CD4-positive, alpha-beta T cell treated with Interferon gamma for 1 hour (primary cell): ENCODE measurements at places on chromosomes 11 and 22.

DNA sequence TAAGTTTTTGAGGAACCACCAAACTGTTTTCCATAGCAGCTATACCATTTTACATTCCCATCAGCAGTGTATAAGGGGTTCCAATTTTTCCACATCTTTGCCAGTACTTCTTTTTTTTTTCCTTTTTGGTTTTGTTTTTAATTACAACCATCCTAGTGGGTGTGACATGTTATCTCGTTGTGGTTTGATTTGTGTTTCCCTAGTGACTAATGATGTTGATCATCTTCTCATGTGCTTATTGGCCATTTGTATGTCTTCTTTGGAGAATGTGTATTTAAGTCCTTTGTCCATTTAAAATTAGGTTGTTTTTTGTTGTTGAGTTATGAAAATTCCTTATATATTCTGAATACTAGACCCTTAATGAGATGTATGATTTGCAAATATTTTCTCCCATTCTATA, 59.3 kb downstream of the STIM1 start:
- no peak for DNase-seq

- DNase-seq, result no peak
Observed at GRCh38 chr11:130553306-130553705, 104.9 kb downstream of the ADAMTS15 start.

- DNase-seq, result no peak
Observed at GRCh38 chr22:29948385-29948769, 65.4 kb downstream of the MTMR3 start.

DNA sequence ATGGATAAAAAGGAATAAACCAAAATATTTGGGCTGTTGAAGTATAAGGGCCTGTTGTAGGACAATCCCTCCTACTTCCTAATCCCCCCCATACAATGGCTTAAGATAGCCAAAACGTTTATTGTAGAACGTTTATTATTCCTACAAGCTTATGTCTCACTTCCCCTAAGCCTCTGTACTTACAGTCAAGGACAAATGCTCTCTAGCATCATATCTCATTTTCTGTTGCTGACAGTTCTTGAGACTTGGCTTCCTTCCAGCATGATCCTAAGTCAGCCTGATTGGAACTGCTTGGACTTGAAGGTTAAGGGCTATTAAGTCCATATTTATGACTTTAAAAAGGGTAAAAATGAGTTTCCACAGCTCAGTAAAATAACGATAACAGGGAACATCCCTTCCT, 8.8 kb downstream of the MISFA start:
- no peak for DNase-seq

GRCh38 chr11:84673753-84674152, 953.4 kb downstream of the DLG2 start:
- no peak for DNase-seq

- no peak for DNase-seq
Observed at GRCh38 chr11:30203850-30204249, 27.0 kb upstream of the FSHB start.

DNA sequence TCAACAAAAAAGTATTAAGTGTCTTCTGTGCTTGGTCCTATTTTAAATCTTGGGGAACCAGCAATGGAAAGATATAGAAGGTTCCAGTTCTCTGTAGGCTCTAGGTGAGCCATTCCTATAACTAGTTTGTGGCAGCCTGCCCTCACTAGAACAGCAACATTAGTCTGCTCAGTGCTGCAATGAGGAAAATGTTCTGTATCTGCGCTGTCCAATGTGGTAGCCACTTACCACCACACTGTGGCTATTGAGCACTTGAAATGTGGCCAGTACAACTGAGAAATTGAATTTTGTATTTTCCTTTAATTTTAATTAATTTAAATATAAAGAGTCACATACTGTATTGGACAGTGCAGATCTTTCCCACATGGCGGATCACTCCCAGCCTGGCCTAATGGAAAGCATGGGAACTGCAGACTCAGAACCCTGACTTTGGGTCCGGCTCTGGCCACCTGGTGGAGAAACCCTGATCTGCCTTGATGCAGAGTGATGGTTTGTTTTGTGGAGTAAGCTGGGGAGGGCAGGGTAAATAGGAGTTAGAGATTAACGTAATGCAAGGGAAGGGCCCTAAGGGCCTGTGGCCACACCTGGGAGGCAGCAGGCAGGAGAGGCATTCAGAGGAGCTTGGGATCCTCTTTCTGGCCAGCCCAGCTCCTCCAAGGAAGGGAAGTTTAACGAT, 101.0 kb downstream of the ME3 start:
- no peak for DNase-seq

- no peak for DNase-seq
Observed at GRCh38 chr11:57239348-57239747, 2.3 kb upstream of the APLNR start.

DNA sequence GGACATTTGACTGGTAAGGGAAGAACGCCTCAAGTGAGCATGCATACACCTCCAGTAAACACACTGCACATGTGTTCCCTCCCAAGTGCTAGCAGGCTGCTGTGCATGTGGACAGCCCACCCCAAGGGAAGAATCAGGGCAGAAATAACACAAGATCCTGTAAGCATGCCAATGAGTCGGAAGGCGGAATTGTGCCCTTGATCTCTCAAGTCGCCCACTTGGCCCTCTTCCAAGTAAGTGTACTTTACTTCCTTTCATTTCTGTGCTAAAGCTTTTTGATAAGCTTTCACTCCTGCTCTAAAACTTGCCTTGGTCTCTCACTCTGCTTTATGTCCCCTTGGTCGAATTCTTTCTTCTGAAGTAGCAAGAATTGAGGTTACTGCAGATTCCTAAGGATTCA, 139.6 kb downstream of the TRPC6 start:
- no peak for DNase-seq

GRCh38 chr11:47509077-47509536, 43.8 kb downstream of the CELF1 start:
- no peak for DNase-seq

DNA sequence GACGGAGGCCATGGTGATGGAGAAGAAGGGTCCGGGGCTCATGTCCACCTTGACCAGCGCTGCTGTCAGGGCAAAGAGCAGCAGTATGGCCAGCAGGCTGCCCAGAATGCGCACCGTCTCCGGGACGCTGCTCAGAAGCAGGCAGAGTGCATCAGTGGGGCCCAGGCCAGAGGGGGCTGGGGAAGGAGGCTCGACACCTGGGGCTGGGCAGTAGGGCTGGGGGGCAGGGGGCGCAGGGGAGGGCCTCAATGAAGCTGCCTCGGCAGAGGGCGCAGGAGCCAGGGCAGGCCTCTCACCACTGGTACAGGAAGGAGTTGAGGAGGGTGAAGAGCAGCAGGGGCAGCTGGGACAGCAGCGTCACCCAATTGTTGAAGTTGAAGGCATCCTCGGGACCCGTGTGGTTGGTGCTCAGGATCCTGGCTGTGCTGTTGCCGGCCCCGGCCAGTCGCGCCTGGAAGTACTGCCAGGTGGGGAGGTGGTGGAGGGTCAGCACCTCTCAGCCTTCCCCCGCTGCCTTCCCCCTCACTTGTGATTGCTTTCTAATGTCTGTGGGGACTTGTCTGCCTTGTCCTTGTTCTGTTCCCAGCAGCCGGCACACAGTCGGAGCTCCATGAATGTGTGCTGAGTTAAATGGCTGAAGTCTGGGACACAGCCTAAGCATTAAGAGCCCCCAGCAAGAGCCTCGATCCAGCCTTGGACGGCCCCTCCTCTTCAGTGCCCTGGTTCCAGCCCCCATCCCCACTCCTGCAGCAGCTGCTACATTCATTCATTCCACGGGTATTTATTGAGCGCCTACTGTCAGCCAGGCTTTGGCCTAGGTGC, 2.3 kb downstream of the SLC29A2 start:
- no peak for DNase-seq

DNA sequence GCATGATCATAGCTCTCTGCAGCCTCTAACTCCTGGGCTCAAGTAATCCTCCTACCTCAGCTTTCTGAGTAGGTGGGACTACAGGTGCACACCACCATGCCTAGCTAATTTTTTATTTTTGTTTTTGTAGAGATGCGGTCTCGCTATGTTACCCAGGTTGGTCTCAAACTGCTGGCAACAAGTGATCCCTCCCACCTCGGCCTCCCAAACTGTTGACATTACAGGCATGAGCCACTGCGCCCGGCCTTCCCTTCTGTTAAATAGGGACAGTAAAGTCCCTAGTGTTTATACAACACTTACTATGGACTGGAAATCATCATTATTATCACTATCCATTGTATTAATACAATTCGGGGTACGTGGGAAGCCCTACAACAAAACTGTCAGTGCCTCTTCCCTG, 12.6 kb downstream of the SELENOM start:
- DNase-seq, result no peak

DNA sequence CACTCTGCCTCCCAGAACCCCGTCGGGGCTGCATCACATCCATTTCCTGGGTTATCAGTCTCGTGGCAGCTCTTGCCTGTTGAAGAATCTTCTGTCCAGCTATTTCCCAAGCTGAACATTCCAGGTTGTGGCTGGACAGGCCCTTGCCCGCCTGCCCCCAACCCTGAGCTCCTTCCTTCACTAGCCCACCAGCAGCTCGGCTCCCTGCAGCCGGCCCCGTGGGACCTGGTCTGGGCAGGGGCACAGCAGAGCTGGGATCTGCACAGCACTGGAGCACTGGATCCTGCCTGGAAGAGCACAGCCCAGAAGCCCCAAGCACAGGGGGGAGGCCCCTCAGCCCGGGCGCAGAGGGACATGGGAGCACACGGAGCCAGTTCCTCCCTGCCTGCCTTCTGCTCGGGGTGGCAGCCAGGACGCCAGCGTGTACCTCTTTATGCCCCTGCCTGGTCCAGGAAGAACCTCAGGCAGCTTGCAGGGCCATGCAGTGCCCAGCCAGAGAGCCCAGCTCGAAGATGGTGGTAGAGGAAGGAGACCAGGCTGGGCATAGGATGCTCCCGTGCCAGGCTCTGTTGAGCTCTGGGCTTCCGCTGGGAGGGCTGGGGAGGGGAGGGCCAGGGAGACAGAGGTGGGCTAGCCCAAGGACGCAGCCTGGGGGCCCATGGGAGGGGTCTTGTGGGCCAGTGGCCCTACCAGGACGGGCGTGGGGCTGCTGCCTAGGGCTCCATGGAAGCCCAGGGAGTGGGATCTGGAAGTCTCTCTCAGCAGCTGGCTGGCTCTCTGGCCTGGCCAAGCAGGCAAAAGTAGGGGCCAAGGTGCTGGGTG, 16.6 kb upstream of the GNB1L start:
- DNase-seq, result no peak

DNA sequence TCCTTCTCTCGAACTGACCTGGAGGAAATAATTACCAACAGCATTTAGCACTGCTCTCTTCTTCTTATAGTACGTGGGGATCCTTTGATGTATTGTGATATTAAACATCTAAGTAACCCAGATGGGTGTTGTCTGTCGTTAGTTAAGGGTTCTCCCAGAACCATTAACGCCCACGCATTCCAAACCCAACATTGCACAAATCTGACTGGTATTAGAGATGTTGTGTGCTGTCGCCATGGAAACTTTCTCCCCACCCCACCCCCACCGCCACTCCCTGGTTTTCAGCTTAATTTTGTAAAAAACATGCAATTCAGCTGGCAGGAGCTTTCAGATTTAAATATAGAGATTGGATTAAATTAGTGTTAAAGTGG, 1495.2 kb downstream of the TBC1D22A start:
- no peak for DNase-seq

DNA sequence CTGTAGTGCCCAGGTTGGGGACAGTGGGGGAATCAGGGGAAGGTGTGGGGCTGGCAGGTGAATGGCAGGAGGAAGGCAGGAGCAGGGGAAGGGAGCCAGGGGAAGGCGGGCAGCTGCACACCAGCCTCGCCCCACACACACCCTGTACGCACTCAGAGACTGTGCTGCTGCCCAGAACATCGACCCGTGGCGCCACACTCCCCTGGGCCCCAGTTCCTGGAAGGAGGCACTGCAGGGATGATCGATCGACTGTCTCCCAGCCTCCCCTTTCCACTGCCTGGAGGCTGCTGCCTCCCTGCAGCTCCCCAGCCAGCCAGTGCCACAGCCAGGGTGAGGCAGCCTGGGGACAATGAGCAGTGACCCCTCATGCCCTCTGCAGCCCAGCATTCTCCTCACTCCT, 19.2 kb downstream of the PDE2A start:
- DNase-seq, result no peak

DNA sequence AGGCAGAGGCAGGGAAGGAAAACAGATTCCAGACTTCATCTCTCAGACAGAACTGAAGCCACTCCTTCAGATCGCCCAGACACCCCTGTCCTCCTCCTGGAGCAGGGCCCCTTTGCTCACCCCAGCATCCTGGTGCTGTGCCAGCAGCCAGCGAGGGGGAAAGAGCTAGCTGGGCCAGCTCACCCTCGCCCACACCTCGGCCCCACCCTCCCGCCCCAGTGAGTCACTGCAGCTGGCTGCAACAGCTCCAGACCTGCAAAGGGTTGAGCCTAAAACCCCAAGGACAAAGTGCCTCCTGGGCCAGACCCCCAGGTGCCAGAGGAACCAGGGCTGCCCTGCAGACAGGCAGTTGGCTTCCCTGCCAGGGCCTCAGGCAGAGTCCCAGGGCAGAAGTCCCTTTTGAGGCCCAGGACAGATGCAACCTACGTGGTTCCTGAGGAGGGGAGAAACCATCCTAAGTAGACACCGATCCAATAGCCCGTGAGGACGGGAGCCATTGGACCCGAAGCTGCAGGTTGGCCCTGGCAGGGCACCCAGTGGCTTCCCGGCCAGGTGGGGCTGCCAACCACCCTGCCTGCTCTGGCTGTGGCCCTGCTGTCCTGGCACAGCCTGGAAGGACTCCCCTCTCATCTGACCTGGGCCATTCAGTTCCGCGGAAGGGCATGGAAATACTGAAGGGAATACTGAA, 7.2 kb downstream of the AHNAK start:
- no peak for DNase-seq

GRCh38 chr22:42905702-42906183, 48.7 kb upstream of the ARFGAP3 start:
- no peak for DNase-seq

DNA sequence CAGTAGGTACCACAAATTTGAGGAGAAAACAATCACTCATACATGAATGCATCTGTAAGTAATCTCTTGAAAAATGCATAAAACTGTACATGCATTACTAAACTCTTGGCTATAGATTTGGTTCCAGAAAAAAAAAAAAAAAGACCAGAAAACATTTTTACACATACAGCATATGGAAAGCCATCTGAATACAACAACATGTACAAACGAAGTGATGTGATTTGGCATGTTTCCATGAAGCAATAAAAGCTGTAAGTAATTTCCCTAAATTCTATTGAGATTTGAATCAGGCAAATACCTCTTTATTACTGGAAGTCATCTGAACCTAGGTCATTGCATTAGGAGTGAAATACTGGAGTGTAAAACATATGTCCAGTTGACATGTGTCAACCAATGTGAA, 31.9 kb upstream of the ZC3H12C start:
- no peak for DNase-seq

- no peak for DNase-seq
Observed at GRCh38 chr11:17777086-17777737, 42.6 kb downstream of the KCNC1 start.

GRCh38 chr11:120646206-120646605, 134.7 kb downstream of the GRIK4 start:
- no peak for DNase-seq

GRCh38 chr11:82720267-82721065, 13.2 kb downstream of the FAM181B start:
- no peak for DNase-seq

GRCh38 chr11:134742224-134742612, 330.2 kb upstream of the B3GAT1 start:
- DNase-seq, result no peak
